Activated T-cell treated with anti-CD3 and anti-CD28 coated beads, Interleukin-2, amount 50 U/mL, for 72 hours (primary cell): ENCODE measurements at places on chromosomes 7 and 10. TPM values are rescaled to one million over a fixed set of nuclear protein-coding genes. Genes with fewer than 3 reads are reported as not detected.

DNA sequence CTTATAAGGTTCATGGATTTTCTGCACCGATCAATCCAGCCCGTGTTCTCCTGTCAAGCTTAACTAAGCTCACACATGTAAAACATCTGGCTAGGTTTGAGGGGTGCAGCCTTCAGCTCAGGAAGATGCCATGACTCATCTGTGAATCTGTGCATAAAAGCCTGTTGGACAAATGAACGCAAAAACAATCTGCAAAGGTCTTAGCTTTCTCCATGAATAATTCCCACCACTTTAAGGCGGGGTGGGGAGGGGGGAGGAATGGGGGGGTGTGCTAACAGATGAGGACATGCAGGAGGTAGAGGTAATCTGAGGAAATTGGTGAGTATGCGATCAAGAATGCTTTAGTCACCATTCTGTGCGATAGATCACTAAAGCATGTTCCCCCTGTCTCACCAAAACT lies 4.8 kb downstream of the DOCK4 start:
- H3K27ac ChIP-seq: no peak overlapping the region
- H3K4me3 ChIP-seq: no peak overlapping the region
- DNase-seq: no peak
- peaks cover 75% of the 10 kb centered on the region for H3K27me3 ChIP-seq
- peaks cover 41% of the 10 kb centered on the region for H3K4me1 ChIP-seq

Gene CFAP70
- 1.1 TPM for total RNA-seq

GRCh38 chr7:100132697-100133151 lies 6.0 kb downstream of the MBLAC1 start:
- peak overlapping the region; percentile 15 for H3K4me3 ChIP-seq
- DNase-seq: peak; percentile 74
- no peak overlapping the region for H3K27ac ChIP-seq
- H3K4me1 ChIP-seq: peaks cover 30% of the 10 kb centered on the region
- no peaks in the 10 kb centered on the region for H3K27me3 ChIP-seq

Gene SPOCK2
- total RNA-seq: 253 TPM

- H3K27ac ChIP-seq: no peak overlapping the region
- H3K4me1 ChIP-seq: no peaks in the 10 kb centered on the region
- H3K27me3 ChIP-seq: no peaks in the 10 kb centered on the region
- peaks cover 5% of the 10 kb centered on the region for H3K36me3 ChIP-seq
- no peak overlapping the region for H3K4me3 ChIP-seq
- DNase-seq: no peak
Observed at GRCh38 chr7:132183781-132184380, 392.4 kb downstream of the PLXNA4 start.
